Activated CD8-positive, alpha-beta T cell treated with anti-CD3 and anti-CD28 coated beads for 36 hours (primary cell): ENCODE measurements at places on chromosomes 1 and 21. TPM values are rescaled to one million over a fixed set of nuclear protein-coding genes. Genes with fewer than 3 reads are reported as not detected.

GRCh38 chr1:156129687-156130577, 15.4 kb downstream of the LMNA start:
- no peak overlapping the region for H3K4me3 ChIP-seq
- H3K4me1 ChIP-seq, result peaks cover 51% of the 10 kb centered on the region
- peak overlapping the region; percentile 63 for H3K27ac ChIP-seq
- peaks cover 11% of the 10 kb centered on the region for H3K36me3 ChIP-seq
- peaks cover 3% of the 10 kb centered on the region for H3K27me3 ChIP-seq

- peaks cover 2% of the 10 kb centered on the region for H3K27me3 ChIP-seq
- DNase-seq, result no peak
- H3K36me3 ChIP-seq, result peaks cover 30% of the 10 kb centered on the region
- no peak overlapping the region for H3K4me3 ChIP-seq
Measured at GRCh38 chr1:230087028-230087716, 20.1 kb downstream of the GALNT2 start.

DNA sequence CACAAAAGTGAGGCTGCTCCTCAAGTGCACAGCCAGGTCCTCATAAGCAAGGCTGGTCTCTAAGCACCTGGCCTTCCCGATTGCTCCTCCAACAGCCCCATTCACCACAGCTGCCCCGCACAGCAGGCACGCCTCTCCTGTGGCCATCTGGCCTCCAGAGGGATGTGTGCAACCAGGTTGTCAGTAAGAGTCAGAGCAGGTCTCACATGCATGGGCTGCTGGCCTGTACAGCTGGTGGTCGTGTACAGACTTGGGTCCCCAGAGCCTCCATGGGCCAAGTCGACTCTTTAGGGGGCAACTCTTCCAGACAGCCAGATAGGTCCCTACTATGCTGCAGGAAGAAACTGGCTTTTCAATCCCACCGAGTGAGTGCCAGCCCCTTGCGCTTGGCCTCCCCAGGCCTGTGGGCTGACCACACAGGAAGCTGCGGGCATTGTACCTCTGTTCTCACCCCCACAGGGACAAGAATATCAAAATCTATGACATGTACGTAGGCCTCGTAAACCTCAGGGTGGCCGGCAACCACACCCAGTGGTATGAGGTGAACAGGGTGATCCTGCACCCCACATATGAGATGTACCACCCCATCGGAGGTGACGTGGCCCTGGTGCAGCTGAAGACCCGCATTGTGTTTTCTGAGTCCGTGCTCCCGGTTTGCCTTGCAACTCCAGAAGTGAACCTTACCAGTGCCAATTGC, 1.4 kb downstream of the PRSS38 start:
- peaks cover 5% of the 10 kb centered on the region for H3K36me3 ChIP-seq
- H3K4me1 ChIP-seq, result no peaks in the 10 kb centered on the region
- no peak overlapping the region for H3K4me3 ChIP-seq
- H3K27ac ChIP-seq, result no peak overlapping the region

DNA sequence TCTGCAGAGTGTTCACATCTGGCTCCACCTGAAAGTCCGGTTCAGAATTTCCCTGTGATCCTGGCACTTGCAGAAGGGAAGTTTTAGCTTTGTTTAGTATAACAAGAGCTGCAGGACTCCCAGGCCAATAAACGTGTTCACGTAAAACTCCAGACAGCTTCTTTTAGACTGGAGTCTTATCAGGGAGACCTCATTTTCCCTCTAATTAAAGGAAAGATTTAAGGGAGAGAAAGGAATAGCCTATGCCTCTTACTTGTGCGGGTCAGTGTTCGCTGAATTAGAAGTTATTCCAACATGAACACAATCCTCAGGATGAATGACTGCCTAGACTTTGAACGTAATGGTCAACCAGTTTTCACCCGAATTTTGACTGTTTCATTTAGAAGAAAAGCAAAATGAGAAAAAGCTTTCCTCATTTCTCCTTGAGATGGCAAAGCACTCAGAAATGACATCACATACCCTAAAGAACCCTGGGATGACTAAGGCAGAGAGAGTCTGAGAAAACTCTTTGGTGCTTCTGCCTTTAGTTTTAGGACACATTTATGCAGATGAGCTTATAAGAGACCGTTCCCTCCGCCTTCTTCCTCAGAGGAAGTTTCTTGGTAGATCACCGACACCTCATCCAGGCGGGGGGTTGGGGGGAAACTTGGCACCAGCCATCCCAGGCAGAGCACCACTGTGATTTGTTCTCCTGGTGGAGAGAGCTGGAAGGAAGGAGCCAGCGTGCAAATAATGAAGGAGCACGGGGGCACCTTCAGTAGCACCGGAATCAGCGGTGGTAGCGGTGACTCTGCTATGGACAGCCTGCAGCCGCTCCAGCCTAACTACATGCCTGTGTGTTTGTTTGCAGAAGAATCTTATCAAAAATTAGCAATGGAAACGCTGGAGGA, 202.1 kb upstream of the SGIP1 start:
- peak overlapping the region; percentile 99 for H3K4me3 ChIP-seq
- peaks cover 48% of the 10 kb centered on the region for H3K4me1 ChIP-seq
- peak; percentile 70 for DNase-seq
- H3K27me3 ChIP-seq, result no peaks in the 10 kb centered on the region
- peak overlapping the region; percentile 98 for H3K27ac ChIP-seq

- H3K27me3 ChIP-seq, result no peaks in the 10 kb centered on the region
- no peak overlapping the region for H3K27ac ChIP-seq
- no peaks in the 10 kb centered on the region for H3K36me3 ChIP-seq
- no peak for DNase-seq
- H3K4me1 ChIP-seq, result no peaks in the 10 kb centered on the region
Measured at GRCh38 chr1:49293016-49293415, 516.3 kb upstream of the BEND5 start.

- peak overlapping the region; percentile 59 for H3K4me3 ChIP-seq
- H3K27me3 ChIP-seq, result no peaks in the 10 kb centered on the region
- peak; percentile 89 for DNase-seq
- peak overlapping the region; percentile 86 for H3K27ac ChIP-seq
Measured at GRCh38 chr1:167472752-167473521, 45.4 kb downstream of the CD247 start.

Gene CLCC1
- 14.3 TPM for total RNA-seq

DNA sequence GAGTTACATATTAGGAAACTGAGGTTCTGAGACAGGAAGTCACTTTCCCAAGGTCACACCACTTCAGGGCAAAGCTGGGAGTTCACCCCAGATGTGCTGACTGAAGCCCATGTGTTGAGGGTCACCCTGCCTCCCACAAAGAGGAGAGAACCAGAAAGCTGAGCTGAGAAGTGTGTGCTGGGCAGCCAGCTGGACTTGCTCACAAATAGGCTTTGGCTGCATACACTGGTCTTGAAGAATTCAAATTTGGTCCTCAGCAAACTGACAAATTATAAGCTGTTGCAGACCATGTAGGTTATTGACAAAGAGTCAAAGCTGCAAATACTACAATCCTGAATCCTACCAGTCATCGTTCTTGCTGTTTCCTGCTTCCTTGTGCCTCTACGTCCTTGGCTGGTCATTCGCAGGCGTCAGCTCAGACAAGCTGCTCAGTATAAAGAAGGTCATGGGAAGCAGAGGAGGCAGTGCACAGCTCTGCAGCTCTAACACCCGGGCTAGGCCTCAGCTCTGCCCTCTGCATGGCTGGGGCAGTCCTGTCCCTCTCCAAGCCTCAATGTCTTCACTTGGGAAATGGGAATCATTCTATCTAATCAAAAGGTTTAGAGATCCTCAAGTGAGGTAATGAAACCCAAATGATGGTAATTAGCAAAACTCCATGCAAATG, 40.0 kb downstream of the CDCP2 start:
- H3K27ac ChIP-seq, result no peak overlapping the region
- no peak overlapping the region for H3K4me3 ChIP-seq
- no peaks in the 10 kb centered on the region for H3K36me3 ChIP-seq
- H3K27me3 ChIP-seq, result no peaks in the 10 kb centered on the region
- DNase-seq, result no peak

DNA sequence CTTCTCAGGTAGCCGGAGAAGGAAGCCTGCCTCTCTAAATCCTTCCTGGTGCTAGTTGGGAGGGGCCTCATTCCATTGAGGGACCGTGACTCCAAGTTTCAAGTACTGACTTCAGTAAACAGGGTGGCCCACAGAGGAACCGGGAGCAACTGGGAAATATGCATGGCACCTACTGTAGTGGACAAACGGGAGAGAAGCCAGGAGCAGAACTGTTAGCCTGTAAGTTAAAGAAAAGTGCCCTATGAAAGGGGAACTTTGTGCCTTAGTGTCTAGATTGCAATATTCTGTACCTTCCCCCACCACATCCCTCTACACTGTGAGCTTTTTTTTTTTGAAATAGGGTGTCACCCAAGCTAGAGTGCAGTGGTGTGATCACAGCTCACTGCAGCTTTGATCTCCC, 33.2 kb upstream of the KANK4 start:
- H3K36me3 ChIP-seq, result no peaks in the 10 kb centered on the region
- no peak overlapping the region for H3K4me3 ChIP-seq
- H3K27me3 ChIP-seq, result no peaks in the 10 kb centered on the region
- H3K4me1 ChIP-seq, result no peaks in the 10 kb centered on the region

Gene KRTAP12-2
- total RNA-seq, result not detected

GRCh38 chr1:109923946-109924275, 13.3 kb downstream of the CSF1 start:
- H3K27ac ChIP-seq, result no peak overlapping the region
- peaks cover 66% of the 10 kb centered on the region for H3K36me3 ChIP-seq
- H3K27me3 ChIP-seq, result no peaks in the 10 kb centered on the region
- no peak for DNase-seq

Gene FAM3B
- not detected for total RNA-seq

Gene ANGPTL3
- total RNA-seq, result not detected

GRCh38 chr1:65751961-65752360, 40.7 kb upstream of the PDE4B start:
- no peaks in the 10 kb centered on the region for H3K4me1 ChIP-seq
- no peaks in the 10 kb centered on the region for H3K36me3 ChIP-seq
- peaks cover 8% of the 10 kb centered on the region for H3K27me3 ChIP-seq
- H3K27ac ChIP-seq, result no peak overlapping the region
- no peak for DNase-seq
- H3K4me3 ChIP-seq, result no peak overlapping the region

- H3K4me3 ChIP-seq, result no peak overlapping the region
- H3K27me3 ChIP-seq, result peaks cover 2% of the 10 kb centered on the region
Measured at GRCh38 chr1:218556016-218556415, 210.9 kb downstream of the TGFB2 start.

GRCh38 chr1:70385477-70385876, 25.6 kb upstream of the CTH start:
- DNase-seq, result no peak
- no peaks in the 10 kb centered on the region for H3K4me1 ChIP-seq
- no peak overlapping the region for H3K4me3 ChIP-seq
- no peak overlapping the region for H3K27ac ChIP-seq

Gene SYPL2
- total RNA-seq, result not detected

- peaks cover 2% of the 10 kb centered on the region for H3K4me1 ChIP-seq
- no peak overlapping the region for H3K27ac ChIP-seq
- DNase-seq, result no peak
- H3K27me3 ChIP-seq, result peaks cover 9% of the 10 kb centered on the region
Measured at GRCh38 chr1:221334062-221334461, 407.8 kb downstream of the DUSP10 start.

DNA sequence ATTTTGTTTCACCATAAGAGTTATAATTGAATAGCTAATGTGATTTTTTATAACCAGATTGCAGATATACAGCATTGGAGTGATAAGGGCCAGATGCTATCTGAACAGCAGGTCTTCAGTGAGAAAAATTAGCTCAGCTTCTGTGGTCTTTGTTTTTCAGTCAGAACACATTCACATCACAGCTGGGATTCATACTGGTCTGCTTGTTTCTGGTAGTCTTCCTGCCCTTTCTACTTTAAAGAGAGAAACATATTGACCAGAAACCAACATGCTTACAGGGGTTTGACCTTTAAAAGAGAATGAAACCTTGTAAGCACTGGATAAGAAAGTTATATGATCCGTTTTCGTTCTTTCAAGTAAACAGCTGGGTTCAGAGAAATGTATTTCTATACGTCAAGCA, 213.7 kb upstream of the TMPRSS15 start:
- no peaks in the 10 kb centered on the region for H3K4me1 ChIP-seq
- no peak for DNase-seq
- H3K36me3 ChIP-seq, result no peaks in the 10 kb centered on the region
- no peak overlapping the region for H3K27ac ChIP-seq
- H3K4me3 ChIP-seq, result no peak overlapping the region
- H3K27me3 ChIP-seq, result no peaks in the 10 kb centered on the region

GRCh38 chr1:43008115-43009060, 49.7 kb upstream of the SLC2A1 start:
- no peak for DNase-seq
- no peaks in the 10 kb centered on the region for H3K36me3 ChIP-seq
- no peaks in the 10 kb centered on the region for H3K4me1 ChIP-seq
- no peaks in the 10 kb centered on the region for H3K27me3 ChIP-seq

DNA sequence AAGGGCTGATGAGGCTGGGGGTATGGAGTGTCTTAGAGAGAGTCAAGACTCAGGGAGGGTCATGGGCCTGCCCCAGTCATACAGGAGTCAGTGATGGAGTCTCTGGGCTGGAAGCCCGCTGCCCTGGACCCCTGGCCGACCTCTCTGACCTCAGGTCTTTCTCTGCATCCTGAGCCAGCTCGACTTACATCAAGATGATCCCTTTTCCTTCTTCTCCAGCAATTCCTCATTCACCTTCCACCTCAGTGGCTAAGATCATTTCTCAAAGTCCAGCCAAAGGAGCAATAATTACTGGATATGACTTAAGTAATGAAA, 308.6 kb downstream of the MATN1 start:
- no peak overlapping the region for H3K27ac ChIP-seq
- H3K27me3 ChIP-seq, result no peaks in the 10 kb centered on the region
- no peaks in the 10 kb centered on the region for H3K4me1 ChIP-seq
- H3K36me3 ChIP-seq, result no peaks in the 10 kb centered on the region

DNA sequence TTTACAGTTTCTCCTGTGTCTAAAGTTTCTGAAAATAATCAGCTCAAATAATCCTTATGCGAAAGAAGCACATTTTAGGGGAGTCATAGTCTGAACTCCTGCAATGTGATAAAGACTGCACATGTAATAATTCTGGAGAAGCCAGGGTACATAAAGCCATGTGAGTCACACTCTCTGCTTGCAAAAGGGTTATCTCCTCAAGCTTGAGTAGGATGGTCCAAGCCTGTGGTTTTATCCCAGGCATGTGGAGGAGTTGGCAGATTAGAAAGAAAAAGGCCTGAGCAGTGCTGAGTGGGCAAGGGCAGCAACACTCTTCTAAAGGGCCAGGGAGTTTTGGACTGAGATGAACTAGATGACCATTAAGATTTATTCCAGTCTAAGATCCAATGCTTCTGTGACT, 220.4 kb downstream of the RHOU start:
- H3K27ac ChIP-seq, result no peak overlapping the region
- H3K4me1 ChIP-seq, result no peaks in the 10 kb centered on the region
- no peaks in the 10 kb centered on the region for H3K27me3 ChIP-seq
